Activated T-cell treated with anti-CD3 and anti-CD28 coated beads, Interleukin-2, amount 50 U/mL, for 4 hours (primary cell): ENCODE measurements at places on chromosomes 5 and 9. TPM values are rescaled to one million over a fixed set of nuclear protein-coding genes. Genes with fewer than 3 reads are reported as not detected.

The SPINK4 gene
- total RNA-seq, result not detected

The ZBED3 gene
- 1.9 TPM for total RNA-seq

The CYLC2 gene
- total RNA-seq, result not detected

The MCC gene
- total RNA-seq, result 1.2 TPM
